ENCODE measurements at places on chromosomes 7 and 10.

DNA sequence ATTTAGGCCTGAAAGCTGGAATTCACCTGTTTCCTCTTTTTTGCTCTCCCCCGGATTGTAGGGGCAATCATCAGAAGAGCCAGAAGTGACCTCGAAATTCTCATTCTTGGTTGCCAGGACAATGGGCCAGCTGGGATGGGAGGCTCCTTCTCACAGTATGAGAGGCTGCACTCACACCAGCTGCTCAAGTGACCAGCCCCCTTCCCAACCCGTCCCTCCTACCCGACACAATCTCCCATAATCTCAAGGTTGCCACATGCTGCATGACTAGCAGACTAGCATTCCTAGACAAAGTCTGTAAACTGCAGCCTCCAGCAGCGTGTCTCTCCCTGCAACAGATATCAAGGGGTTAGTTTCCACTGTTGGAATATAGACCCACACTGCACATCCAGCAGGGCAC lies 110.3 kb downstream of the C1GALT1 start:
- no peak for DNase-seq

DNA sequence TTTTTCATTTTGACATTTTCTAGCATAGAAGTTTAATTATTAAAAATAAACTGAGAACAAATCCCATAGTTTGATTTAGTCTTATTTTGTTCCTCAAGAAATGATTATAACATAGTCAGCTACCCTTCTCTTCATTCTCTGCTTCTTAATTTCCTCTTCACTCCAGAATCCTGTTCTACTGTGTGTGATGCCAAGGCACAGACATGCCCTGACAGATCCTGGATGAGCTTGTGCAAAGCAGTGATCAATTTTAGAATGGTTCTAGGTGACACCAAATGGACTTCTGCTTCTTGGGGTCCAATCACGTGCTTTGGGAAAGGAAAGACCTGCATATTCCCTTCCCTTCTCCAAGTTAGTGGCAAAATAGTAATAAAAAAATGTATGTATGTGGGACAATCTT lies 665.6 kb downstream of the MAGI2 start:
- no peak for DNase-seq

DNA sequence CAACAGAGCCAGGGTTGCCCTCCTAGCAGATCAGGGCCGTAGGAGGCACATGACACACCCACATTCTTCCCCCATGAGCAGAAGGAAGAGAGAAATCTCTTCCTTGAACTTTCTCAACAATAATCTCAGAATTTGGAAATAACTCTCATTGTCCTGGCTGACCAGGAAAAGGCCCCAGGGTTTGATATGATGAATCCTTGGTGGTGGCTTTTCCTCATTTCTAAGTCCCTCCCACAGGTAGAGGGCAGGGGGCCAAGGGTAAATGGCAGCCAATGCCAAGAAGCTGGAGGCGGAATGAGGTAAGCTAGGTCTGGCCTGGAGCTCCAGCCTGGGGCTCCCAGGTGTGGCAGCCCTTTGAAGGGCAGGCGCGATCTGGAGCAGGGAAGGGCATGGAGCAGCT lies 67.8 kb downstream of the GRB10 start:
- DNase-seq, result no peak

- peak; percentile 60 for DNase-seq
These were observed 49.1 kb downstream of the APBB1IP start for GRCh38 chr10:26486990-26487850.

- DNase-seq, result no peak
These were observed 37.3 kb downstream of the INPP5F start for GRCh38 chr10:119762805-119763798.

GRCh38 chr10:121771966-121772365 lies 155.9 kb downstream of the ATE1 start:
- DNase-seq, result no peak

GRCh38 chr7:134899729-134900128 lies 86.6 kb upstream of the AGBL3 start:
- no peak for DNase-seq

DNA sequence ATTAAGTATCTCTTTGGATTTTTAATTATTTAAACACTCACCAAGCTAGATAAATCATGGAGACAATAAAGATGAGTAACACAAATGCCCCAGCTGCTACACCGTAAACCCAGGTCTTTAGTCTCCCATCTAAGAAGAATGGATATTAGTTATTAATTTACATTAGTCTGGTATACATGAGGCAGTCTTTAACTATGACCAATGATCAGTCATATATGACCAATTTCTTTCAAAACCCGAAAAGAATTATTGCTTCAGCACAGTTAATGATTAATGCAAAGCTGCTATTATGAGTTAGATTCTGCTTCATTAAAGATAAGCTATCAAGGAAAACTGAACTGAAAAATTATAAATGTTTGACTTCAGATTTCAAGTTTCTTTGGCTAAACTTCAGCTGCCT lies 402.9 kb downstream of the PHF14 start:
- DNase-seq, result no peak

DNA sequence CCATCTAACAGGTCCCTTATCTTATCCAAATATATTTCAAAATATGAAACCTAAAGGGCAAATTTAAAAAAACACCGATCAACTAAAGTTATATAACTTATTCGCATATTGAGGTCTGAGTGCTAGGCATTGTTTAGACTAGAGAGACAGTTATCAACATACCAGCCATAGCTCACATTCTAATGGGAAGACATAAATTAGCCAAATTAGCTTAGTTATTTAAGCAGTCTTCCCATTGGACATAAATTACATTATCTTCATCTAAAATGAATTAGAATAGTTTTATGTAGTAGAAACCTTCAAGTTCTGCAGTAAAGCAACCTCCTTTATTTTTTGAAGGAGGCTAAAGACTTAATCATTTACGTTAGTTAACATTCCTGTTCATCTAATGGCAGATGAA lies 17.4 kb downstream of the KIF5B start:
- DNase-seq, result no peak

DNA sequence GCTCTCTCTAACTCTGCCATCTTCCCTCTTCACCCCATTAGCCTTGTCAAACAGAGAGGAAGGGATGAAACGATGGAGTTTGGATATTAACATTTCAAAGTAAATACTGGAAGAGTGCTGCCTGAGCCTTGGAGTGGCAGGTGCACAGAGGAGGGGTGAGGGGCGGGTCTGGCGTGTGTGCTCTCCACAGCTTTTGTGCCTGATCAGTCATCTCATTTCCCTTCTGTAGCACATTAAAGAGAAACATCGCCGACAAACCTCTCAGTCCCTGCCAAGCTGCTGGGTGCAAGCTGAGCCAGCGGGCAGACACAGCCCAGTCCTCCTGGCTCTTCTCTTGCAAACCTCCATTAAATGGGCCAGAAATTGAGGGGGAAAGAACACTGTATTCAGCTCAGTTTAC lies 76.2 kb downstream of the SLIT1 start:
- DNase-seq, result no peak

DNA sequence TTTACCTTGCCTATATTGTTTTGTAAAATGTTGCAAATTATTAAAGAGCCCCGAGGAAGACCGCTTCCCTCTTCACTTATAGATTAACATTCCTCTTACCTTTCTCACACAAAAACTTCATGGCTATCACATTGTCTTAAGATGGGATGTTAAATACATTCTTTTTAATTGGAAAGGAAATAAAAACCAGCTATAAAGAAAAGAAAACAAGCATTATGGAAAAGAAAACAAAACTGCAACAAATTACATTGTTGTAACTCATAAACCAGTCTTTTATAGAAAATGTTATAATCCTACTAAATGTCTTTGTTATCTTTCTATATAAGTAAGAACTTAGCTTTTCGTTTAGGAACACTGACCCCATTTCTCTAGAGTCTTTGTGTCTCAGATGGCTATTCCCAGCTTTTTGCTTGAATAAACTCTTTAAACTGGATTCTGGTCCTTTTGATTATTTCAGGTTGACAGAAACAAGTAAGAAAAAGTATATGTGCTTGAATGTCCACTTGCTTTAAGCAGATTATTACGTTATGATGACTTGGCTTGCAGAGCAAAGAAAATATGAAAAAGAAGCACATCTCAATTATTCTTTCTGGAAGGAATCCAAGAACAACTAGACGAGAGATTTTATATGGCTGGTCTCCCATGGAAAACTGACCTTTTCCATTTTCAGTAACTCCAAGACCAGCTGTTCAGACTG lies 128.2 kb downstream of the AKR1D1 start:
- DNase-seq, result no peak

DNA sequence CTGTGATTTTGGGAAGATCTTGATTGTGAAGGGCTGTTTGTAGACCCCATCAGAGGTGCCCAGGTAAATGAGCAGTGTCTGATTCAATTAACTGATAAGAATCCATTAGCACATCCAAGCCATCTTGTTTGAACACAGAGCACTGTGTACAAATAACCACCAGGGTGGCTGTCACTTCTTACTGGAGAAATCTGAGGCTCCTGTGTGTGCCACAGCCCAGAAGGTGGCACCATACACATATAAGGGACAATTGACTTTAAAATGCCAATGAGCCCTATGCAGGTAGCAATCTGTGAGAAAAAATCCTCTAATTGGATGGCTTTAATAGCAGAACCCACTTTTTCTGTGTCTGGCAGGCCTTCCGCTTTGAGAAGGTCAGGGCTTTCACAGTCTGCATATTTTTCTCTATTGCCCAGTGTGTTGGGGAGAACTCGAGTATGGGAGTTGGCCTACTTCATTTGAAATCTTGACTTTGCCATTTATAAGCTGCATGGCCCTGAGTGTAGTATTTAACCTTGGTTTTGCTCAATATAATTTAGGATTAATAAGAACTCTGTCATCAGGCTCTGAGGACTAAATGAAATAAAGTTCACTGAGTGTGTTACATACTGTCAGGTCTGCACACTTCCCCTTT lies 517.4 kb downstream of the CCSER2 start:
- no peak for DNase-seq

DNA sequence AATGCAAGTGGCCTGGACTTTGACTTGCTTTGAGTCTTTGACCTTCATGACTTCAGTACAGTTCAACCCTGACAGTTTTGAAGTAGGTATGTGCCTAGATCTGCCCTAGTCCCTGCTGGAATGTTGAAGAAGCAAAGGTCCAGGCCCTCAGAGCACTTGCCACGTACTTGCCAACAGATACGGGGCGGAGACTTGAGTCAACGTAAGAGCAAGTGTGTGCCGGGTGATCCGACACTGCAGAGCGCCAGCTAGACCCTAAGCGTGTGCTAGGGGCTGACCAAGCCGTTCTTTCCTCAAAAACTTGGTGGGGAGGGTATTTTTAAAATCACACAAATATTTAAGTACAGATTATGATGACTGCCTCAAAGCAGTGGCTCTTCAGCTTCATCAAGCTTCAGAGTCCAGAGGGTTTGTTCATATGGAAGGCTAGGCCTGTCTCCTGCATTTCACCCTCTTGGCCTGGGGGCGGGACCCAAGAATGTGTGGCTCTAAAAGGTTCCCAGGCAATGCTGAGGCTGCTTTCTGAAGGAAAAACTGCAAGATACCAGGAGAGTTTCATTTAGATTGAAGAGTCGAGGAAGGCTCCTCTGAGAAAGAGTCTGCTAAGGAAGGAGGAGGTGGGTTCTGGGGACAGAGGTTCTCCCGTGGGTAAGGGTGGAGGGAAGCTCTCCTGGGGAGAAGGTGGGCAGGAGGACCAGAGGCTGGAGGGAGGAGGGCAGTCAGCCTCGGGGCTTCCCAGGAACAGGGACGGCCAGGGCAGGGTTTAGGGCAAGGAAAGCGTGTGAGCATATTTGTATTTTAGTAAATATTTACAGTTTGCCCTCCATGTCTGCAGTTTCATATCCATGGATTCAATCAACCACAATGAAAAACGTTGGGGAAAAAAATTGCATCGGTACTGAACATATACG lies 160.3 kb downstream of the EGFR start:
- DNase-seq, result peak; percentile 1

- DNase-seq, result no peak
These were observed 23.0 kb downstream of the SMURF1 start for GRCh38 chr7:99120916-99121315.

DNA sequence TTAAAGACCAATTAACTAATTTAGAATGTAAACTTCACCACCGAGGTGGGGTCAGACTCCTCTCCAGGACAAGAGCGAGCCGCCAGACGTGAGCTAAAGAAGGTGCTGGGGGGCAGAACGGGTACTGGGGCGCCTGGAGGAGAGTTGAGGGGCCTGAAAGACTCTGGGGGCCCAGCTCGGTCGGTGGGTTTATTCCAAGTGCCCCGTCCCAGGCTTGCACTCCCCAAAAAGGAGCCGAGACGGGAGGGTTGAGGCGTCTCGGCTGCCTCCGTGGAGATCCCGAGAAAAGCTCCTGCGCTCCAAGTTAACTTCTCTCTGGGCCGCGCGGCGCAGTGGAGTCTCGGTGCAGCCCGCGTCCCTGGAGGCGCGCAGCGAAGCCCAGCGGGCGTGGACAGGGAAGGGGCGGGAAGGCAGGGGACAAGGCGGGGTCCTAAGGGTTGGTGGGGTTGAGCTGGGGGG lies 553.3 kb downstream of the TFEC start:
- DNase-seq, result no peak

- no peak for DNase-seq
These were observed 27.9 kb downstream of the ADCYAP1R1 start for GRCh38 chr7:31079824-31080511.

DNA sequence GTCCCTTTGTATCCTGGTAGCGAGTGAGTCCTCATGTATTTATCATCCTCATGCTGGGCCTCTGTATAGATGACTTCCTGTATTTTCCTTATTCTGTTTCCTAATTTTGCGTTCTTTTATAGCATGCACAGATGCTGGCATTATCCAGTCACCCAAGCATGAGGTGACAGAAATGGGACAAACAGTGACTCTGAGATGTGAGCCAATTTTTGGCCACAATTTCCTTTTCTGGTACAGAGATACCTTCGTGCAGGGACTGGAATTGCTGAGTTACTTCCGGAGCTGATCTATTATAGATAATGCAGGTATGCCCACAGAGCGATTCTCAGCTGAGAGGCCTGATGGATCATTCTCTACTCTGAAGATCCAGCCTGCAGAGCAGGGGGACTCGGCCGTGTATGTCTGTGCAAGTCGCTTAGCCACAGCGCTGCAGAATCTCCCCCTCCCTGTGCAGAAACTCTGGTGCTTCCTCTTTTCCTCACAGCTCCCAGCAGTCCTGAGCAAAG lies 183.1 kb upstream of the PRSS58 start:
- DNase-seq, result no peak
